ENCODE measurements at places on chromosomes 16 and 17. TPM values are rescaled to one million over a fixed set of nuclear protein-coding genes. Genes with fewer than 3 reads are reported as not detected.

GRCh38 chr17:82351713-82352488 lies 7.1 kb upstream of the TEX19 start:
- DNase-seq: peak; percentile 89

GRCh38 chr16:65667011-65667578 lies 545.2 kb upstream of the CDH11 start:
- DNase-seq: peak; percentile 57

DNA sequence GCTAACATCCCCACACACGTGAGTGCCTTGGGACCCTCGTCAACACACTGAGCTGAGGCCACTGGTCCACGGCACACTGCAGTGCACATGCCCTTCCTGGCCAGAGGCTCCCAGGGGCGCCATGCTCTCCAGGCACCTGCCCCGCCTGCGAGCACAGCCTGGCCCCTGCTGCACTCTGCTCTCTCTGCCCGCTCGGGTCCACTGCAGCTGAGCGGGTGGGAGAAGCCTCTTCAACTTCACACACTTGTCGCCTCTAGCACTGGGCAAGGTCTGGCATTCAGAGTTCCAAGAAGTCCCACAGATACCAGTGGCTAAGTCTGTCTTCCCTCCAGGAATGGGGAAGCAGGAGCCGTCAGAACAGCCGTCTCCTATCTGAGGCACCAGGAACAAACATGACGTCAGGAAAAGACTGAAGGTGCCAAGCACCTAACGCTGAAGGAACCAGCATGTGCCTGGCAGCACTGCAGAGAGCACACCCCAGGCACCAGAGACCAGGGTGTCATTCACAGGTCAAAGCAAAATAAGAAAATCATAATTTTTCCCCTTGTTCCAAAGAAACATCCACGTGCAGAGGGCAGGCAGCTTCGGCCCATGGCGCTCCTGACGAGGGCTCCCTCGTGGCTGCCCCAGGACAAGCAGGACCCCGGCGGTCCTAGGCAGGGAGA lies 82.9 kb downstream of the ZNF778 start:
- peak; percentile 27 for DNase-seq

DNA sequence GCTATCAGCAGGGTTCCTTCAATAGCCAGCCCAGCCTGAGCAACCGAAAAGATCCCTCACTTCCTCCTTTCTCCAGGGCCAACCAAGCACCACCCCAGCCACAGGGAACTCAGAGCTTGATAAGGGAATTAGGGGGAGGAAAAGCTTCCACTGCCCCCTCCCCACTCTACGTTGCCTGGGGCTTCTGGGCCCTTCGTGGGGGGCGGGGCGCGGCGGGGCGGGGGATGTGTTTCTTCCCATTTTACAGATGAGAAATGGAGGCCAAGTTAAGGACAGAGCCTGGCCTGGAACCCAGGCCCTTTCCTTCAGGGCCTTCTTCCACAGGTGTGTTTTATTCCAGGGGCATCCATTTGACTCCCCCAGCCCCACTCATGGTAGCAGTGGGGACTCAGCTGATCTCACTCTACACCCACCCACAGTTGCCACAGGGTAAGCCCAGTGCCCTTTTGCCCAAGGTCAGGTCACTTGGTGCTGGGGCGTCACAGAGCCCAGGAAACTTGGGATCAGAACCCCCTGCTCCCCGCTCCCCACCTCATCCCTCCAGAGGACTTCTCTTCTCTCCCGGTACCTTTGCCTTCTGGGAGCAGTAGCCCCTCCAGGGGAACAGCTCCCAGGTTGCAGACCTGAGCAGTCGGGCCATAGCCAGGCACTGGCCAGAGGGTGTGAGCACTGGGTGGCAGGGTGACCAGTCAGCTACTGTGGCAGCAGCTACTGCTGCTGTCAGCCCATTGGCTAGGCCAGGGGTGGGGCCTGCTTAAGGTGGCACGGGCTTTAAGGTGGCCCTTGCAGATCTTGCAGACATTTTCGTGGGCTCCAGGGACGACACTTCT lies at the start of gene LDHD:
TSS of gene LDHD (minus strand) at position 700 of the 830 bp plus-strand sequence. CDS start at position 640, 60 bp downstream.
- peak; percentile 63 for DNase-seq

DNA sequence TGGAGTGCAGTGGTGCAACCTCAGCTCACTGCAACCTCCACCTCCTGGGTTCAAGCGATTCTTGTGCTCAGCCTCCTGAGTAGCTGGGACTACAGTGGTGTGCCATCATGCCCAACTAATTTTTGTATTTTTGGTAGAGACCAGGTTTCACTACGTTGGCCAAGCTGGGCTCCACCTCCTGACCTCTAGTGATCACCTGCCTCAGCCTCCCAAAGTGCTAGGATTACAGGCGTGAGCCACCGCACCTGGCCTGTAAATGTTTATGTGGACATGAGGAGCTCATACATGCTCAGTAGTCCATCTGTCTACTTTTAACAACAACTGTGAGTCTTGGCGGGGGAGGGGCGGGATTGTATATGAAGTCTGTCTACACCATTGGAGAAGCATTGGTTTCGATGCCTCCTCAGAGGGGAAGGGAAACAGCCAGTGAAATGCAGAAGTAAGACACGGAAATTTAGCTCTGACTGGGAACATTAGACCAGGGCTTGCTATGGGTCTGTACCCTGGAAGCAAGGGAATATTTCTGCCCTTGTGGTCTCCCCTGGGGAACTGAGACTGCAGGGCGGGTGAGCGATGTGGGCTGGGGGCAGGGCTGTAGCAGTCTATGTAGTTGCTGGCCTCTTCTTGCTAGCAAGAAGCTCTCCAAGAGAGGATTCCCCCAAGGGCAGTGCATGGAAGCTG lies 9.3 kb downstream of the NUBP1 start:
- peak; percentile 84 for DNase-seq

GRCh38 chr16:23288726-23289512 lies 13.2 kb upstream of the SCNN1B start:
- no peak for DNase-seq

DNA sequence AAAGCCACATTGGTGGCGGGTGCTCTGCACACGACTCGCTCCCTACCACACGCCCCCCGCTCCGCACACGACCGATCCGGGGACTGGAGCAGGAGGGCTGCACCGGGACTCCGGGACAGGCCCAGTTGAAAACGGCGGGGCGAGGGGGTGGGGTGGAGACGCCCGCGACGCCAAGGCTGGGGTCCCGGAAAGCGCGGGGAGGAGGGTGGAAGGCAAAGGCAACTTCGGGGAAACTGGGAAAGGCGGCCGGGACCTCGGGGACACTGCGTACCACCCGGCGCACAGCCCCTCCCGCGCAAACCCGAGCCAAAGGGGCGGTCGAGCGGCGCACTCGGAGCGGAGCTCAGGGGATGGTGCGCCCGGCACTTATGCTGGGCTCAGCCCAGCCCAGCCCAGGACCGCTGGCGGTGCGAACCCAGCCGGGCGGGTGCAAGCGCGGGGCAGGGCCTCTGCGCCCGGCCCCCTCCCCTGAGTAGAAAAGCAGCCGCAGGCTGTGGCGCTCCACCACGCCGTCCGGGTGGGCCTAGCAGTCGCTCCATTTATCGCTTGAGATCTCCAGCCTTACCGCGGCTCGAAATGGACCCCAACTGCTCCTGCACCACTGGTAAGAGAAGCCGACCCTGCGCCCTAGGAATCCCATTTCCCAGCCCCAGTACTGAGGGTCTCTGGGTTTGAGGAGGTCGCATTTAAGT lies at the start of gene MT1M:
TSS of gene MT1M (plus strand) at position 504 of the 692 bp plus-strand sequence. CDS start at position 577, 73 bp downstream.
- DNase-seq: peak; percentile 67

CACNA1G gene
- 9.7 TPM for polyA plus RNA-seq

DNA sequence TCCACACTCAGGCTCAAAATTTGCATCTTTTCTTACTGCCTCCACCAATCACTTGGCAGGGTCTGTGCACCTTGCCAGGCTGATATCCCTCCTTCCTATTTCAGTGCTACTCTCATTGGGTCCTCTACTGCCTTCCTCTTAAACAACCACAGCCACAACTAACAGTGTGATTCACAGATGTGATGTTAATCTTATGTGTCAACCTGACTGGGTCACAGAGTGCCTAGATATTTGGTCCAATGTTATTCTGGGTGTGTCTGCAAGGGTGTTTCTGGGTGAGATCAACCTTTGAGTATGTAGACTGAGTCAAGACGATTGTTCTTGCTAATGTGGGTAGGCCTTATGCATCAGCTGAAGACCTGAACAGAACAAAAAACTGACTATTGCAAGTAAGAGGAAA lies 51.3 kb upstream of the IRX6 start:
- DNase-seq: no peak

Measured in muscle of leg (tissue), 16 donors.